ENCODE measurements at places on chromosomes 6 and 20.

DNA sequence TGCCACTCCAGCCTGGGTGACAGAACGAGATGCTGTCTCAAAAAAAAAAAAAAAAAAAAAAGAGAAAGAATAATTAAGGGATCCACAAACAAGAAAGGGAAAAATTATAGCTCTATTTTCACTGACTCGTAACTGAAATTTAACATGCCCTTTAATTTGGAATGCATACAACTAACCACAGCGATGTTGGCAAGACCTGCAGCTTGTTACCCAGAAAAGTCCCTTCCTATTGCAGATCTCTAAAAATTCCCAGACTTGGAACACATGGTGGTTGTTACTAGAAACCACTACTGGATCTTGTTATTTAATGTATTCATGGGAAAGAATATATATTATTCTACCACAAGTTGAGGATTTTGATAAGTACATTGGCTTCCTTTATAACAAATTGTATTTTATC is 27.8 kb upstream of the SMIM28 start:
- peak; percentile 59 for DNase-seq

- DNase-seq, result no peak
Observed at GRCh38 chr20:38864662-38865061, 59.2 kb downstream of the PPP1R16B start.

DNA sequence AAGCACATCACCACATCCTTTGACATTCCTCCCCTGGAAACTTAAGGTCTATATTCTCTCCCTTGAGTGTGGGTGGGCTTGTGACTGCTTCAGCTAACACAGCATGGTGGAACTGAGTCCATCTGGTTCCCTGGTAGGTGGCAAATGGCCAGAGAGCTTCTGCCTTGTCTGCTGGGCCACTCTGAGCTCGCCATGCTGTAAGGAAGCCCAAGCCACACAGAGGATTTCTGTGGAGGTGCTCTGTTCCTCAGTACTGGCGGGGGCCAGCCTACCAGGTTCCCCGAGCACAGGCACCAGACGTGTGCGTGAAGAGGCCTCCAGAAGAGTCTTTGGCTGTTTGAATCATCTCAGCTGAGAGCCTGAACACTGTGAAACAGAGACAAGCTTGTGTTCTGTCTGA is 41.6 kb upstream of the PMEPA1 start:
- no peak for DNase-seq

GRCh38 chr6:128150376-128150775 is 249.5 kb upstream of the THEMIS start:
- no peak for DNase-seq

DNA sequence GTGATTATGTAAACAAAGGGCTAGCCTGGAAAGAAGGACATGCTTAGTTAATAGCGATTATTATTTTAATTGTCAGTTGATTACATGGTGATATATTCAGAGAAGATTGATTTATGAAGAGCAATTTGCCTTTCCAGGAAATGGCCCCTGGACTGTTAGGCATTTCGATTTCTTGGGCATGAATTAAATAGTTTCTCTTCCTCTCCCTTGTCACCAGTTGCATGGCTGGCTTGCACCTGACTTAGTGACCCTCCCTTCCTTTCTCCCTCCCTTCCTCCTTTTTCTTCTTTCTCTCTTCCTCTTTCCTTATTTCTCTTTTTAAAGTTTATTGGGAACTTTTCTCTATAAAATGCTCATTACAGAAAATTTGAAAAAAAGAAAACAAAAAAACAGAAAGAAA is 235.4 kb downstream of the CDC5L start:
- no peak for DNase-seq

DNA sequence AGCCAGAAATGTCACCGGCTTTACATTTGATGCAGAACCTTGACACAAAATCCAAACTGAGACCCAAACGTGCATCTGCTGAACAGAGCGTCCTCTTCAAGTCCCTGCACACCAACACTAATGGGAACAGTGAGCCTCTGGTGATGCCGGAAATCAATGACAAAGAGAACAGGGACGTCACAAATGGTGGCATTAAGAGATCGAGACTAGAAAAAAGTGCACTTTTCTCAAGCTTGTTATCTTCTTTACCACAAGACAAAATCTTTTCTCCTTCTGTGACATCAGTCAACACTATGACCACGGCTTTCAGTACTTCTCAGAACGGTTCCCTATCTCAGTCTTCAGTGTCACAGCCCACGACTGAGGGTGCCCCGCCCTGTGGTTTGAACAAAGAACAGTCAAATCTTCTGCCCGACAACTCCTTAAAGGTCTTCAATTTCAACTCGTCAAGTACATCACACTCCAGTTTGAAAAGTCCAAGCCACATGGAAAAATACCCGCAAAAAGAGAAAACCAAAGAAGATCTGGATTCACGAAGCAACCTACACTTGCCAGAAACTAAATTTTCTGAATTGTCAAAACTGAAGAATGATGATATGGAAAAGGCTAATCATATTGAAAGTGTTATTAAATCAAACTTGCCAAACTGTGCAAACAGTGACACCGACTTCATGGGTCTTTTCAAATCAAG is 108.4 kb downstream of the RTN4IP1 start:
- no peak for DNase-seq
